ENCODE measurements at places on chromosomes 3 and 15.

- DNase-seq, result peak; percentile 4
Observed at GRCh38 chr3:44685128-44685800, 27.2 kb upstream of the ZNF502 start.

DNA sequence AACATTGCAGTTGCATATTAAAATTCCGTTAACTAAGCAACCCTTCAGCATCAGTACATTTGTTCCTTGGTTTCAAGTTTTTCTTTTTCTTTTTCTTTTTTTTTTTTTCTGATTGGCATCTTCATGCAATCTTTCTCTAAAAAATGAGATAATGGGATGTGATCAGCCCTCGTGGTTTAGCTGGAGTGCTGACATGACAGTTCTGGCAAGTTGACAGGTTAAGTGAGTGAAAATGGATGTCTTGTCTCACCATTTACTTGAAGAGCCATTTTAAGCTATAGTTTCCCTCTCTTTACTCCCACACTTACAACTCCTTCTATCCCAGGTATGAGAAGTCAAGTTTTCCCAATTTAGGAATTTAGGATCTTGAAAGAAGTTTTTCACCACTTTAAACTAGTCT, 495.2 kb downstream of the ROBO2 start:
- DNase-seq, result no peak

GRCh38 chr3:17951241-17951640, 208.8 kb upstream of the TBC1D5 start:
- DNase-seq, result no peak

- no peak for DNase-seq
Observed at GRCh38 chr3:13783476-13783875, 96.4 kb downstream of the WNT7A start.

GRCh38 chr15:77548589-77549557, 83.8 kb downstream of the LINGO1 start:
- no peak for DNase-seq

- DNase-seq, result no peak
Observed at GRCh38 chr3:46972396-46972795, 4.1 kb downstream of the CCDC12 start.

- peak; percentile 52 for DNase-seq
Observed at GRCh38 chr3:187976365-187976900, 177.5 kb upstream of the LPP start.

DNA sequence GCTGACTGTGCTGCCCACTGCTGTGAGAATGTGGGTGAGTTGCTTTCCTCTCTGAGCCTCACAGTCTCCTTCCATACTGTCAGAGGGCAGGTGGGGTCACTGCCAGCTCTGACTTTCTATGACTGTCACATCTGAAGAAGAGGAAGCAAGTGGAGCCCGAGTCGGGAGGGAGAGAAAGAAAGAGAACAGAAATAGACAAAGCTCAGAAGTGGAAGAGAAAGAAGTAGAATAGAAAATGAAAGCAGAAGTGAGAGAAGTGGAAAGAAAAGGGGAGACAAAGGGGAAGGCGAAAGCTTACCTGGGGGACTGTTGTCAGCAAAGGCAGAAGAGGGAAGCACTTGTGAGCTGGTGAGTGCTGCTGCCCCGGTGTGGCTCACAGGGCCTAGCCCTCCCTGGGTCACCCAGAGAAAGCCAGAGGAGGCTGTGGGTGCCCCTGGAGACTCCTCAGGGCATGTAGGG, 57.9 kb downstream of the EPHB1 start:
- DNase-seq, result no peak

- DNase-seq, result no peak
Observed at GRCh38 chr15:75891895-75892294, 11.8 kb upstream of the FBXO22 start.

Measured in stimulated activated naive CD4-positive, alpha-beta T cell treated with Interleukin-2 at 50 U/mL for 16 hours (primary cell).